K562 (cell line): ENCODE measurements at places on chromosomes 1 and 21. TPM values are rescaled to one million over a fixed set of nuclear protein-coding genes. Genes with fewer than 3 reads are reported as not detected.
A peak's percentile ranks its signal among the peaks of the same experiment; 100 is the strongest.

- H3K4me3 ChIP-seq = no peak overlapping the region
- H3K36me3 ChIP-seq = no peaks in the 10 kb centered on the region
- H3K4me1 ChIP-seq = peaks cover 10% of the 10 kb centered on the region; the same call in 1 of the 2 replicates
- no peak for DNase-seq
Observed at GRCh38 chr1:33626801-33627200, 154.4 kb downstream of the ZSCAN20 start.

GRCh38 chr1:163875200-163875926 is 553.6 kb downstream of the NUF2 start:
- no peaks in the 10 kb centered on the region for H3K4me1 ChIP-seq
- DNase-seq = no peak
- H3K27me3 ChIP-seq = no peaks in the 10 kb centered on the region
- H3K4me3 ChIP-seq = no peak overlapping the region
- no peaks in the 10 kb centered on the region for H3K36me3 ChIP-seq
- H3K27ac ChIP-seq = no peak overlapping the region

DNA sequence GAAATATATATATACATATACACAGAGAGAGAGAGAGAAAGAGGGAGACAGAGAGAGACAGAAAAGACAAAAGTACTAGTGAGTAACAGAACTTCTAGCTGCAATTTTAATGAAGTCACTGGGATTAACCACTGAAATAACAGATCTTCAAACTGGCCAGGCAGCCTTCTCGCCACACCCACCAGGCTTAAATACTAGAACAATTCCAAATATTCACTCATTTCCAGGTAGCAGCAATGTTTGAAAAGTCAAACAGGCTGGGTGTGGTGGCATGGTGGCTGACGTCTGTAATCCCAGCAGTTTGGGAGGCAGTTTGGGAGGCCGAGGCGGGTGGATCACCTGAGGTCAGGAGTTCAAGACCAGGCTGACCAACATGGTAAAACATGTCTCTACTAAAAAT is 5.2 kb downstream of the PRDX1 start:
- H3K36me3 ChIP-seq = peaks cover 80% of the 10 kb centered on the region
- H3K27me3 ChIP-seq = no peaks in the 10 kb centered on the region
- peaks cover 12% of the 10 kb centered on the region for H3K4me1 ChIP-seq
- no peak overlapping the region for H3K27ac ChIP-seq
- DNase-seq = no peak

GRCh38 chr1:43783096-43783670 is 75.8 kb downstream of the ST3GAL3 start:
- H3K36me3 ChIP-seq = no peaks in the 10 kb centered on the region
- no peaks in the 10 kb centered on the region for H3K27me3 ChIP-seq
- H3K27ac ChIP-seq = peak overlapping the region; percentile 29; the same call in 1 of the 3 replicates
- H3K4me1 ChIP-seq = peaks cover 14% of the 10 kb centered on the region
- no peak overlapping the region for H3K4me3 ChIP-seq

DNA sequence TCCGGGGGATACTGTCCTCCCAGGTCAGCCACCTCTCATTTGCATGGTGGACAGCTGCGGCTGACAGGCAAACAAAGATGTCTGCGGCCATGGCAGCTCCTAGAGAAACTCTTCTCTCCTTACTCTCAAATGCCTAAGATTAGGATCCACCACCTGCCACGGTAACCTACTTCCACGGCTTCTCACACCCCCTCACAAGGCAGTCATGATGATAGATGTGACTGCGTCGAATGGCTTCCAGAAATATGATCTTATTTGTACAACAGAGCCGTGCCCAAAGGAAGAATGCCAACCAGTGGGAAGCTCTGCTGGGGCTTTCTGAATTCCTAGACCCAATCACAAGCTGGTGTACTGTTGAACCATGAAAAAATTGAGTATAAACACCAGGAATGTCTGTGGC is 73.4 kb downstream of the BACE2 start:
- H3K36me3 ChIP-seq = no peaks in the 10 kb centered on the region
- H3K4me3 ChIP-seq = no peak overlapping the region
- H3K27ac ChIP-seq = no peak overlapping the region
- DNase-seq = no peak
- H3K27me3 ChIP-seq = peaks cover 32% of the 10 kb centered on the region

DNA sequence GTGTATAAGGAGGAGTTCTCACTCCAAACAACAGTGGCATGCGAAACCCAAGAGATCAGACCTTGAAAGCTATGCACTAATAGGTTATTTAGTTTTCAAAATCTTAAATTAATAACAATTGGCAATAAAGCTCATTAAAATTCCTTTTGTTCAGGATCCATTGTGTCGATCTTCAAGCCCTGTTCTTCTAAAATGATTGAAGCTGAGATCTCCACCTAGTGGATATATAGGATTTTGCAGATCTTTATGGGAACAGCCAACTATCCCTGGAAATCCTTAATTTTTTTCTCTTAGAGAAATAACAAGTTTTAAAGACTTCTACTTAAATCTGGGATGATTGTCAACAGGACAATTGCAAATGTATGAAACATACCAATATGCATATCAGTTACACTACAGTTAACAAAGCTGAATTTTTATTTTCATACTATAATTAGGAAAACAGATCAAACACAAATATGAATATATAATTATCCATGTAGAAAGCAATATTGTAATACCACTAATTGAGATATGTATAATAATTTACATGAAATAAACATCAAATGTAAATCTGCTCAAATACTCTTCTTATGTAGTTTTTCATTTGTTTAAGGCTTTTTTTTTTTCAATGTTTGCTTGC is 43.3 kb downstream of the LRRC53 start:
- H3K36me3 ChIP-seq = no peaks in the 10 kb centered on the region
- H3K27ac ChIP-seq = no peak overlapping the region
- no peak overlapping the region for H3K4me3 ChIP-seq
- H3K4me1 ChIP-seq = no peaks in the 10 kb centered on the region
- DNase-seq = peak; percentile 15
- no peaks in the 10 kb centered on the region for H3K27me3 ChIP-seq

DNA sequence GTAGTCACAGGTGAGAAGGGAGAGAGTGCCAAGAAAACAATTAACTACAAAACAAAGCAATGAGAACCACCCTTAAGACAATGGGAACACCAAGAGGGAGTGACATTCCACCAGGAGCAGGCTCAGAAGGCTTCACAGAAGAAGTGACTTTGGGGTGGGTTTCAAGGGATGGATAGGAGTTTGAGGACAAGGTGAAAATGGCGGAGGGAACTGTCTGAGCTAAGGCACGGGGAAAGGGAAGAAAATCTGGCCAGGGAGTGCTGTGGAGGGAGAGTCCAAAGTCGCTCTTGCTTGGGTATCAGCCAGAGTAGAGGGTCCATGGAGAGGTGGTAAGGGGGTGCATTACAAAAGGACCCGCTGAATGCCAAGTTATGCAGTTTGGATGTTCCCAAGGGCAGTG is 87.3 kb downstream of the CAMK2N1 start:
- H3K27ac ChIP-seq = no peak overlapping the region
- H3K4me1 ChIP-seq = no peaks in the 10 kb centered on the region; the same call in 2 of the 3 replicates
- peaks cover 9% of the 10 kb centered on the region for H3K27me3 ChIP-seq
- H3K36me3 ChIP-seq = no peaks in the 10 kb centered on the region

DNA sequence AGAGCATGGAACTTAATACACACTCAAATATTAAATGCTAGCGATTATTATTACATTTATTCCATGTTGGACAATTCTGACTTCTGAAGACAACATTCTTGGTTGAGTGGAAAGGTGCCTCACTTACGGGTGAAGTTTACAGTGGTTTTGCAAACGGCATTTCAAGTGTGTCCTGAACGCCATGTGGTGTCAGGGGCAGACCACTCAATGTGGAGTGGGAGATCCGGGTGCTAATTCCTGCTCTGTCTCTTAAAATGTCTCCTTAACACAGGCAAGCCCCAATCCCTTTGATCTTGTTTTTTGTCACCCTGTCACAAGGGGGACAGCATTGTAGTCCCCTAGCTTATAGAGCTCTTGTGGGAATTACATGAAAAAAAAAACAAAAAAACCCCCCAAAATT is 5.6 kb upstream of the TDRD10 start:
- DNase-seq = no peak
- H3K27me3 ChIP-seq = peaks cover 14% of the 10 kb centered on the region
- H3K27ac ChIP-seq = no peak overlapping the region
- H3K4me1 ChIP-seq = peaks cover 6% of the 10 kb centered on the region
- H3K36me3 ChIP-seq = no peaks in the 10 kb centered on the region

- H3K27ac ChIP-seq = peak overlapping the region; percentile 85
- DNase-seq = peak; percentile 91
- peaks cover 9% of the 10 kb centered on the region; the same call in 1 of the 2 replicates for H3K4me1 ChIP-seq
- no peaks in the 10 kb centered on the region for H3K36me3 ChIP-seq
Observed at GRCh38 chr1:198156111-198156744, 570 bp upstream of the NEK7 start.

DNA sequence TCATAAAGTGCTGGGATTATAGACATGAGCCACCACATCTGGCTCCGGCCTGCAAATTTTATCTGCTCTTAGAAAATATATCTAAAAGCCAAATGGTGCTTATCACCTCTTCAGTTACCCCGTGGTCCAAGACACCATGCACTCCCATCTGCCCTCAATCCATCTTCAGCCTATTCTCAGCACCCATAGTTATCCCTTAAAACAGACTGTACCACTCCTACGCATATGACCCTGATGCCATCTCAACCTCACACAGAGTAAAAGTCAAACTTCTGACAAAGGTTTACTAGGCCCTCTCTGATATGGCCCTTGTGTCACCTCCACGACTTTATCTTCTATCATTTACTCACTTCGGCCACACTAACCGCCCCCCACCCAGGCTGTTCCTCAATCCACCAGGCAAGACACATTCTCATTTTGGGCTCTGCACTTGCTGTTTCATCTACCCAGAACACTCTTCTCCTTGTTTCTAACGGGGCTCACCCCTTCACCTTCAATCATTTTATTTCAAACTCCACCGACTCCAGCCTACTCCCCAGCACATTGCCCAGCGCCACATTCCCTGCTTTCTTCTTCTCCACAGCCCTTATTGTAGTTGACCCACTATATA is 33.0 kb downstream of the USP48 start:
- H3K4me3 ChIP-seq = no peak overlapping the region
- peaks cover 25% of the 10 kb centered on the region for H3K4me1 ChIP-seq
- DNase-seq = peak; percentile 79
- no peaks in the 10 kb centered on the region for H3K27me3 ChIP-seq

DNA sequence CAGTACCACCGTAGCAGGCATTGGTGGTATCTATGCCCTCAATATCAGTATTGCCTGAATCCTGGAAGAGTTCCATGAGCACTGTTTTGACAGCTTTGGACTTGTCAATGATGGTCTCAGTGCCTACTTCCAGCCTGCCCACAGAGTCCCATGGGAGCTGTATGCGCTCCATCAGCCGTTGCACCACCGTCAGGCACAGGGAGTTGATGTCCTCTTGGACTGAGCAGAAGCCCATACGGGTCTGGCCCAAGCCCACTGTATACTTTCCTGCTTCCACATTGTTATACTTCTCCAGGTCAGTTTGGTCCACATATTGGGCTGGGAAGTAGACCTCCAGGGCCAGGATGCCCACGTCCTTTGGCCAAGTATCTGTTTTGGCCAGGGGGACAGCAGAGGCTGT is 4.5 kb downstream of the HMGCS2 start:
- DNase-seq = no peak
- no peaks in the 10 kb centered on the region for H3K4me1 ChIP-seq
- peaks cover 17% of the 10 kb centered on the region for H3K27me3 ChIP-seq
- H3K36me3 ChIP-seq = no peaks in the 10 kb centered on the region
- no peak overlapping the region for H3K4me3 ChIP-seq
- H3K27ac ChIP-seq = no peak overlapping the region

- H3K4me1 ChIP-seq = no peaks in the 10 kb centered on the region
- no peaks in the 10 kb centered on the region for H3K27me3 ChIP-seq
- no peak overlapping the region for H3K4me3 ChIP-seq
- no peaks in the 10 kb centered on the region for H3K36me3 ChIP-seq
Observed at GRCh38 chr21:17428484-17428869, 84.4 kb upstream of the CXADR start.

DNA sequence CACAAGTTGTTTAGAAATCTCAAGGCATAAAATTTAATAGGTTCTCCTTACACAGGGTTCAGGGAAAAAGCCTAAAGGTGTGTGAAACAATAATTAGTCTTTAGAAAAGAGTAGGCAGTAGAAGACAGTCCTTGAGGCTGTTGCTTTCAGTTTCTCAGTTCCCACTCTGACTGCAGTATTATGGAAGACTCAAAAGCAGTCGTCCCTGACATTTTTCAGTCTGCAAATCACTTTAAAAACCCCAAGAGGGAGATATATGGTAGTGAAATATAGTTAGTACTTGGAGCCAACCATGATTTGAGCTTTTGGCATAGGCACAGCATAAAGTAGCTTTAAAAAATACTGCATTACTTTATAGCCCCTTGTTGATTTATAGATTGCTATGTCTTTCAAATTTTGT is 299.7 kb downstream of the OLFM3 start:
- no peak overlapping the region for H3K4me3 ChIP-seq
- H3K4me1 ChIP-seq = no peaks in the 10 kb centered on the region
- no peak overlapping the region for H3K27ac ChIP-seq
- no peaks in the 10 kb centered on the region for H3K36me3 ChIP-seq

DNA sequence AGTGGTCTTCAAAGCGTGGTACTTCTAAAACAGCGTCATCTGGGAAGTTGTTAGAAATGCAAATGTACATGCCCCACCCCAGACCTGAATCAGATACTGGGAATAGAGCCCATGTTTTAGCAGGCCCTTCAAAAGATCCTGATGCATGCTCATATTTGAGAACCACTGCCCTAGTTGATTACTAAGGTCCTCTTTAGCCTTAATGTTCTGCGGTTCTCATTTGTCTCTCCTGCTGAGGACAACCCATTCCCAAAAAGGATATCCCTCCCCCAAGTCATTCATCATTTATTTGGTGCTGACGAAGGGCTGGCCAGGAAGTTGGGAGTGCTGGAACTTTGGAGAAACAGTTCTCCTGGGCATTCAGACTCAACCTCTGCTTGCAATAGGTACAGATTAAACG is 92.4 kb upstream of the RALGPS2 start:
- DNase-seq = no peak
- H3K36me3 ChIP-seq = no peaks in the 10 kb centered on the region
- H3K27me3 ChIP-seq = peaks cover 4% of the 10 kb centered on the region; the same call in 1 of the 2 replicates
- H3K4me3 ChIP-seq = no peak overlapping the region
- no peak overlapping the region for H3K27ac ChIP-seq

The TIMM17A gene
- 179 and 180 TPM in 2 replicates for total RNA-seq

The KRTAP19-1 gene
- total RNA-seq = not detected in 2 replicates

The SERPINC1 gene
- 0.62 and 1.1 TPM in 2 replicates for total RNA-seq

The CFHR2 gene
- not detected in 2 replicates for total RNA-seq

The CD48 gene
- total RNA-seq = 0.42 and 0.65 TPM in 2 replicates

The CTSS gene
- total RNA-seq = 10.2 and 10.3 TPM in 2 replicates

The TNFRSF4 gene
- 0.44 and 0.47 TPM in 2 replicates for total RNA-seq

The RORC gene
- not detected in 2 replicates for total RNA-seq

The TRIM62 gene
- 2.2 and 2.3 TPM in 2 replicates for total RNA-seq

The FAM163A gene
- not detected in 2 replicates for total RNA-seq
